Skeletal muscle tissue (tissue), 5 donors: ENCODE measurements at places on chromosomes 2 and 18. TPM values are rescaled to one million over a fixed set of nuclear protein-coding genes. Genes with fewer than 3 reads are reported as not detected.

SERPINB5 gene
- not detected for total RNA-seq

ACKR3 gene
- 21.4 TPM for total RNA-seq

CYP1B1 gene
- total RNA-seq: 4.7 TPM

ANAPC1 gene
- total RNA-seq: 38.6 TPM

SLC38A11 gene
- 2.6 TPM for total RNA-seq

MYO1B gene
- total RNA-seq: 125 TPM

CKAP2L gene
- 1.0 TPM for total RNA-seq

CFAP65 gene
- total RNA-seq: not detected

L3MBTL4 gene
- 5.2 TPM for total RNA-seq

IL1B gene
- 1.0 TPM for total RNA-seq

KRTCAP3 gene
- not detected for total RNA-seq

LYPD1 gene
- total RNA-seq: 4.2 TPM

ALPG gene
- total RNA-seq: not detected

EN1 gene
- total RNA-seq: 4.2 TPM

DTNA gene
- total RNA-seq: 94.5 TPM

VIT gene
- 6.8 TPM for total RNA-seq

SLC66A2 gene
- 20.4 TPM for total RNA-seq

WNT6 gene
- total RNA-seq: not detected

LOXHD1 gene
- total RNA-seq: 1.6 TPM

FBLN7 gene
- total RNA-seq: 9.9 TPM

FAM210A gene
- total RNA-seq: 19.8 TPM

NT5DC4 gene
- total RNA-seq: not detected
